ENCODE measurements at places on chromosomes 4 and X.

DNA sequence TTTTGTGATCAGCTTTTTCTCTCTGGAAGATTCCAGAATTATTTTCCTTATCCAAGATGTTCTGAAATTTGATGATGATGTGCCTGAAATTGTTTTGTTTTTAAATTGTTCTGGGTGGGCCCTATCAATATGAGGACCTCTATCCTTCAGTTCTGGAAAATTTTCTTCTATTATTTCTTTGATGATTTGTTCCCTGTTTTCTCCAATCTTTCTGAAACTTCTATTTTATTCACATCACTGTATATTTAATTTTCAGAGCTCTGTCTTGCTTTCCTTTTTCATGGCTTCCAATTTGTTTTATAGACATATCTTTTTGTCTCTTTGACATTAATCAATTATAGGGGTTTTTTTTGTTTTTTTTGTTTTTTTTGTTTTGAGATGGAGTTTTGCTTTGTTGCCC lies 12.2 kb upstream of the FNIP2 start:
- no peak for DNase-seq

GRCh38 chrX:32455704-32456103 lies 755.6 kb downstream of the DMD start:
- no peak for DNase-seq

DNA sequence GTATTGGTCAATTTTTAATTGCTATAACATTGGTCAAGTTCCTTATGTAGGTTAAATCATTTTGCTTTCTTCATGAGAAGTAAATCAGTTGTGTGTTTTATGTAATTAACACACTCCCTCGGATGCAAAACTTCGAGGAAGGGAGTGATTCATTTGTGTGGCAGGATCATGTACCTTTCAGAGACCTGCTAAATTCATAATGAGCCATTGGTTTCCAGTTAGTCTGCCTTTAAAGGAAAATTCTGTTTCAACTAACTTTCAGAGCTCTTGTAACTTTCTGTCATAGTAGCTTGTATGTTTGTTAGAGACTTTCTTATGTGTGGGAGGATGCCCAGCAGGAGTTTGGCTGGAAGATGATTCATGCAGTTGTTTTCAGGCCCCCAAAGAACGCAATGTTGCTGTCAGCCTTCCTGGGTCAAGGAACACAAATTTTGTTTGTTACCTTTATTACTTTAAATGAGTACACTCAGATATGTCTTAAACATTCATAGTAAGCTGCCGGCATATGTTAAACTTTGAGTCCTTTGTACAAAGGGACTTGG lies 72.1 kb downstream of the GPR101 start:
- peak; percentile 5 for DNase-seq

GRCh38 chr4:62940229-62940628 lies 1469.0 kb downstream of the TECRL start:
- no peak for DNase-seq

DNA sequence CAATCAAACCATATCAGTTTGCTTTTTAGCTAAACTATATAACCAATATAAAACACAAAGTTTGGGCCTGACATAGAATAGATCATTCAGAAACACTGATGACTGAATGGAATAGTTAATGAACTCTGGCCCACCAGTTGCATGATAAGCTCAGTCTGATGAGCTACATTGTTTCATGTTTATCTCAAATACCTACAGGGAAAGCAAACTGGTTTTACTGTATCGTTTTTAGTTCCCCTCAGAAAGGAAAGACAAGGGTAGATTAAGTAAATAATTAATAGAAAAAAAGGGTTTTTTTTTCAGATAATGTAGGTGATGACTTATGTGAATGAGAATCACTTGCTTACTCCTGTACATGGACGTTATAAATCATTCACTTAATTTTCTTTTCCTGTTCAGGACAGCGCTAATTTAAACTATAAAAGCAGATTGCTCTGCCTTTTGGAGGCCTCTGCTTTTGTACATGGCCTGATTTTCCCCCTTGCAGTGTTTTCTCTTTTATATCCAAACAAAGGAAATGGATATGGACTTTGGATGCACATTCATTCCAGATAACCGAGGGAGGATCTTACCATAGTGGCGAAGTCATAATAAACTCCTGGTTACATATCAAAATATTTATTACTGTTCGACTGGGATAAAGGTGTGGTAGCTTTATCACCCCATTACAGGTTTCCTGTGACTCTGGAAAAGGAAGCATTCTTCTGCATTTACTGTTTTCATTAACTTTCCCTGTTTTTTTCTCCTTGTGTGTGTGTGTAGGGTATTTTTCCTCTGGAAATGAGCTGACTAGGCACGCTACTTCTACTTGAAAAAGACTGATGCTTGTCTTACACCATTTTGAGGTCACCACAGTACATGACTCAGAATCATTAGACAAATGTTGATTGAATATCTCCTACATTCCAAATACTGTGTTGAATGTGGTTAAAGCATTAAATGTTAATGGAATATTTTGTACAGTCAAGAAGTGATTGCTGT lies 373.1 kb upstream of the HS3ST1 start:
- DNase-seq: no peak

DNA sequence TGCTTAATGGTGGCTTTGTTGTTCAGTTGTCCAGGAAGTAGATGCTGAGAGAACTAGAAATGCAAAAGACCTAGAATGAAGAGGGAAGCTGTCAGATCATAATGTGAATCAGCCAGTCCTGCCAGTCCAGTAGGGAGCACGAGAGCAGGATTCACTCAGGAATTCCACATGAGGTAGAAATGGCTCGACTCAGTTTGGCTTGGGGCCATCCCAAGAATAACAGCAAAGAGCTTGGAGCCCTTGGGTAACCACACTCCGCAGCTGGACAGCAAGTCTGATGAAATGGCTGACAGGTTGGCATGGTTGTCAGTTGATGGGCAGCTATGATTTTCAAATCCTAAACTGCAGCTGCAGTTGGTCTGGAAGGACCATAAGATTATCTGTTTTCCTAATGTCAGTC lies 44.5 kb upstream of the WDR1 start:
- no peak for DNase-seq

- DNase-seq: no peak
Observed at GRCh38 chrX:69238887-69239231, 73.6 kb upstream of the PJA1 start.

GRCh38 chr4:176259330-176260090 lies 9.5 kb downstream of the ASB5 start:
- no peak for DNase-seq

DNA sequence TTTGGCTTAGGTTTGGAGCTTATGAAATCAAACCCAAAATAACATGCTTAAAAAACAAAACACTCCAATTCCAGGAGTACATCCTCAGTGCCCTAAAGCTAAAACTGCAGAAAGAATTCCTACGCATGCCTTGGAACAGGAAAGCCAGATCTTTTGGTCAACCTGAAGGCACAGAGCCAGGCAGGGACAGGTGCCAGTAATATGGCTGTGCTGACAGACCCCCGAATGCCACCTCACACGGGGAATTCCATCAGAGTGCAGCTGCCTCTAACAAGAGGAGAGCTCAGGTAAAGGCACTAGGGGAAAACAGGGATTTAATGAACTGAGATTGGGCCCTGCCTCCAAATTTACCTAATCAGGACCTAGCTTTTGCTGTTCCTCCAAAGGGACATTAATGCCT lies 77.1 kb downstream of the SHISA3 start:
- no peak for DNase-seq

GRCh38 chr4:52250154-52250553 lies 199.1 kb downstream of the SPATA18 start:
- no peak for DNase-seq

- no peak for DNase-seq
Observed at GRCh38 chrX:85309717-85310116, 65.9 kb downstream of the ZNF711 start.

DNA sequence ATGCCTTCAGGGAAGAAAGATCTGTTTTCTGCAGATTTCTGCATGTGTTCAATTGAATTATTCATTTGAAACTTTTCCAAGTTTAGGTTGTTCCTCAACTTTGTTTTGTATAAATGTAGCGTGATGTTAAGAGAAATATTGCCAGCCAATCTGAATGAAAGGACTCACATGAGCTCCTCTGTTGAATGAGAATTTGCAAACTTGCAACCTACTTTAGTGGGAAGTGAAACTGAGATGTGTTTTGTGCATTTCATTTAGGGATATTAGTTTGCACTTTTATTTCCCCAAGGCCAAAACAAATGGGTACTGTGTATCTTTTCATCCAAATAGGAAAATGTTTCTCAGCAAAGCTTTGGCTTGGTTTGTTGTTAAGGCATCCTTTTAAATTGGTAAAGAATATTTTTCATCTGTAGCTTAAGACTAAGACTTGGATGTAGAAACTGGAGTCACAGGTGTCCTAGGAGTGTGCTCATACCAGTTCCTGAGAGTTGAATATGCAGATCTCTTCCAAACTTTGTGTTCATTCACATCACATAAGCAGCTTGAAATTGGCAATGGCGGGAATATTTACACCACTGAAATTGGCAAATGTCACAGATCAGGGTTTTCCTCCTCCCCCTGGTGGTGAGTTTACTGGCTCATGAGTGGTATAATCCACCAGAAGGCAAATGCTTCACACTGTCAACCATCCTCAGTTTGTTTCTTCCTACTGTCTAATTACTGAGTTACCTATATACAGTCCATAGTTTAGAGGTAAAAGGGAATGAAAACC lies 193.6 kb upstream of the BANK1 start:
- no peak for DNase-seq

GRCh38 chr4:112142182-112142581 lies 3.1 kb upstream of the FAM241A start:
- DNase-seq: no peak

- peak; percentile 20 for DNase-seq
Observed at GRCh38 chr4:140188975-140189374, 35.0 kb upstream of the MAML3 start.

DNA sequence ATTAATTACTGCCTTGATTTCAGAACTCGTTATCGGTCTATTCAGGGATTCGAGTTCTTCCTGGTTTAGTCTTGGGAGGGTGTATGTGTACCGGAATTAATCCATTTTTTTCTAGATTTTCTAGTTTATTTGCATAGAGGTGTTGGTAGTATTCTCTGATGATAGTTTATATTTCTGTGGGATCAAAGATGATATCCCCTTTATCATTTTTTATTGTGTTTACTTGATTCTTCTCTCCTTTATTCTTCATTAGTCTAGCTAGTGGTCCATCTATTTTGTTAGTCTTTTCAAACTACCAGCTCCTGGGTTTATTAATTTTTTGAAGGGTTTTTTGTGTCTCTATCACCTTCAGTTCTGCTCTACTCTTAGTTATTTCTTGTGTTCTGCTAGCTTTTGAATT lies 32.1 kb downstream of the CDX4 start:
- no peak for DNase-seq

DNA sequence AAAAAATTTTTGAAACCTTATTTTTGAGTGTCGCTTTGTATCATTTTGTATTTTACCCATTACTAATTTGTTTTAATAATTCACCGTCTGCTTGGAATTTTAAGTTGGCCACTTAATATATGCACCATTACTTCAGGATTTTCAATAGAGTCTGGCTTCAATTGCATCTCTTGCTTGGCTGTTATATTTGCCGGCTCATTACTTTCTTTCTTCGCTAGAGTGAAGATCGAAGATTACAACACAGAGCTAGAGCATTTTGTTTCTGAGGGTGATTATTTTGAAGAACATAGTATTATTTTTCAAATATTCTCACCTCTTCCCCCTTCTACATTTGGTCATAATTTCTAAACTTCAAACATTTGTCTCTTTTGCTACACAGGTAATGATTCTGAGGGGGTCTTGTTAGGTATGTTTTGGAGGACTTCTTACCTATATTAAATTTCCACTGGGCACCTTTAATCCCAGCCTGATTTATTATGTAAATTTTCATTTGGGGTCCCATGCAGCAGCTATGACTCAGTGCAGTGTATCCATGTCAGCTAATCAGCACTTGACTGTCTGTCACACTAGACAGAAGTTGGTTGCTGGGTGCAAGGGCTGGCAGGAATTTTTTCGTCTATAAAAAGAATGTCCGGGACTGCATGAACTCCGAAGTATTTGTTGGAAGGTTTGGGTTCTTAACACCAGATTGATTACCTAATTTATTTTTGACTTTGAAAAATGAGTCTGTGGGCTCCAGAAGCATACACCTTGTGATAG lies 18.6 kb downstream of the TBC1D1 start:
- no peak for DNase-seq

GRCh38 chr4:121900132-121900983 lies 30.1 kb upstream of the BBS7 start:
- peak; percentile 17 for DNase-seq

GRCh38 chr4:142535009-142535408 lies 311.1 kb downstream of the INPP4B start:
- no peak for DNase-seq

GRCh38 chr4:168397611-168398169 lies 79.1 kb upstream of the DDX60 start:
- no peak for DNase-seq

DNA sequence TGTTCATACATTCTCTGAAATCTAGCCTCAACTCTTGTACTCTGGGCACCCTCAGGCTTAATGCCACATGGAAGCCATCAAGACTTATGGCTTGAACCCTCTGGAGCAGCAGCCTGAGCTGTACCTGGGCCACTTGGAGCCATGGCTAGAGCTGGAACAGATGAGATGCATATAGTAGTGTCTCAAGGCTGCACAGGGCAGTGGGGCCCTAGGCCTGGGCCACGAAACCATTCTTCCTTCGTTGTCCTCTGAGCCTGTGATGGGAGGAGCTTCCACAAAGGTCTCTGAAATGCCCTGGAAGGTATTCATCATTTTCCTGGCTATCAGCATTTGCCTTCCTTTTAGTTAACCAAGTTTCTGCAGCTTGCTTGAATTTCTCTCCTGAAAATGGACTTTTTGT lies 1427.2 kb upstream of the PCDH10 start:
- no peak for DNase-seq

GRCh38 chr4:120314969-120315368 lies 248.3 kb upstream of the MAD2L1 start:
- no peak for DNase-seq

- no peak for DNase-seq
Observed at GRCh38 chrX:135384161-135384836, 37.4 kb upstream of the SMIM10L2A start.

- DNase-seq: peak; percentile 26
Observed at GRCh38 chr4:96677499-96677898, 837.6 kb downstream of the PDHA2 start.

- DNase-seq: no peak
Observed at GRCh38 chr4:40130401-40131036, 66.3 kb upstream of the RHOH start.

GRCh38 chr4:163148466-163149336 lies 18.0 kb downstream of the NAF1 start:
- no peak for DNase-seq

- no peak for DNase-seq
Observed at GRCh38 chr4:168131196-168131595, 38.9 kb downstream of the ANXA10 start.

GRCh38 chr4:188132232-188132631 lies 7.0 kb upstream of the TRIML1 start:
- DNase-seq: no peak

DNA sequence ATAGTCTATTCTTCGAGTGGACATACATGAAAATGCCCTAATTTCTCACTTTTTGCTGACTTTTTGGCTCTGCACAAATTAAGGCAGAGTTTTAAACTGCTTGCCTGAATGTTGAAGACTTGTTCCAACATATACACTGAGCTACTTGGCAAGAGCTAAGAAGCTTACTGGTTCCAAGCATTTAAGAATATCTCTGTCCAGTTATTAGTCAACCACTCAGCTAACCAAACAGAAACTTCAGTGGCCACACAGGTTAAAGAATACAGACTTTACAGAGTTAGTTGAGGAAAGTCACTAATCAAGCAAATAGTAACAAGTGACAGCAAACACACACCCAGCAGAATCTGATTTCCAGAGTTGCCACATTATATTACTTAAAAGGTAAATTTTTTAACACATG lies 35.5 kb downstream of the AMER1 start:
- DNase-seq: no peak

All from non-pigmented ciliary epithelial cell (primary cell).